ENCODE measurements at places on chromosomes 5 and 9.

- peak; percentile 47 for DNase-seq
These were observed 285.1 kb downstream of the DNAH5 start for GRCh38 chr5:13659391-13659790.

DNA sequence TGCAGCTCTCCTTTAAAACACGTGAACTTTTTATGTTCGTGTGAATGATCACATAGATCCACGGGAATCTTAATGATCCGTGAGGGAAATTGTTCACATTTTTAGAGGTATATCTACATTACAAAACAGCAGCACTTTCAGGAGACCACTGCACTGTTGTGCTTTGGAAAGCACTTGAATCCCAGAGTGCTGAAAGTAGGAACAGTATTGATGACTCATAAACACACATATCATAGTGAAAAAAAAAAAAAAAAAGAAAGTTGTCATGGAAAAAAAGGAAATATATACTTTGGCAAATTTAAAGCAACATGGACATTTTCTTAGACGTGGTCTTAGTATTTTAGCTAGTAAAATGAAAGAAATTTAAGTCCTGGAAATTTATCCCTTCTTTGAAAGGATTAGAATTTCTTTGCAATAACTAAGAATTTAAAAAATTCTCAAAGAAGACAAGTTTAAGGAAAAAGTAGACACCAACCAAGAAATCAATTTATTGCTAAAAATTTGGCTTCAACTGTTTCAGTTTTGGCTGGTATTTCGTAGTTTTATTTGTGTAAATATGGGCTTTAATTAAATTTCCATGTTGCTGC lies 55.4 kb downstream of the ADGRV1 start:
- peak; percentile 25 for DNase-seq

- no peak for DNase-seq
These were observed 47.3 kb downstream of the MEGF10 start for GRCh38 chr5:127337876-127338275.

- DNase-seq = peak; percentile 36
These were observed 106.7 kb downstream of the NXNL2 start for GRCh38 chr9:88641456-88642240.

- no peak for DNase-seq
These were observed 32.2 kb downstream of the INVS start for GRCh38 chr9:100131216-100131615.

DNA sequence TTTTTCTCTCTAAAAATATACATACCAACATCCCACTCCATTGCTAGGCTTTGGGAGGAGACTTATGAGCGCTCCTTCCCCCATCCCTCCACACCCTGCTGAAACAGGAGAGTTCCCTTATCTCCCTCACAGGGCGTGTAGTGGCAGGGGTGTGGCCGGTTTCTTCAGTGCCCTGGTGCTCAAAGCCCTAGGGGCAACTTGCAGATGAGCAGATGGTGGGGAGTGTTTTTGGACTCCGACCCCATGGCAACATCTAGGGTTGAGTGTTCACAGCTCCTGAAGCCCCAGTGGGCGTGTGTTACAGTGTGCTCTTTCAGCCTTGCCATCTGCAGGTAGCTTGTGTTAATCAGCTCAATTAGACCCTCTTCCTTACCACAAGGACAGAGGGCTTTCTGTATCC lies 409.5 kb downstream of the MAT2B start:
- no peak for DNase-seq

GRCh38 chr5:147193123-147193522 lies 41.7 kb upstream of the STK32A start:
- DNase-seq = no peak

GRCh38 chr5:91048073-91048472 lies 335.0 kb downstream of the ARRDC3 start:
- no peak for DNase-seq

DNA sequence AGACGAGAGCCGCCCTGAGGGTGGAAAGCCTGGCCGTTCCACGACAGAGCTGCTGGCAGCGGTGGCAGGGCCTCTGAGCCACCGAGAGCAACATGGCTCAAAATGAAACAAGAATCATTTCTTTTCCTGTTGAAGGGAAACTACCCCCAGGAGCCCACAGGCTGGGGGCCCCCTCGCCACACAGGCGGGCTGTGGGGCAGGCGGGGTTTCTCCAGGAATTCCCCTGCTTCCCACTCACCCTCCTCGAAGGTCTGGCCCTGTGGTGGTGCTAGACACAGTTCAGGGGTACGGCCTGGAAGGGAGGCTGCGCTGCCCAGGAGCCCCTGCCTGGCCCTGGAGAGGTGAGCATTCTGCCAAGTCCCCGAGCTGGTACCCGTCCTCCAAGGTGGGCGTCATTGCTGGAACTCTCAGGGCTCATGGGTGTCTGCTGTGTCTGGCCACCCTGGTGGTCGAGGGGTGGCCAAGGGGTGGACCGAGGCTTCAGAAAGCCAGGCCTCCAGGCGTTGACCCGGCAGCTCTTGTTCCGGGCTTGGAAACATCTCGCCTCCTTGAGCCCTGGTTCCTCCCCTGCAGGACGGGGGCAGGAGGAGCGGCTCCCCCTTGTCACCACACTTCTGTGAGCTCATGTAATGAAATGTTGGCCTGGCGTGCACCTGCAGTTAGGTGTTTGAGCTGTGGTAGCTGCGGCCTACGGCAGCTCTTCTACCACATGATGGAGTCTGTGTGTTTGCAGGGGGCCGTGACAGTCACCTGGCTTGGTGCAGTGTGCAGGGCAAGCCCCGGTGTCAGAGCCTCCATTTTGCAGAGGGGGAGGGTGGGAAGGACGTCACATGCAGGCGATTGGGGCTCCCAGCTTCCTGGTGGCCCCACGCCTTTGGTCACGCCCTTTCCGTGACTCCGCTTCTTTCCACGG lies 65.3 kb downstream of the RXRA start:
- DNase-seq = no peak

- no peak for DNase-seq
These were observed 19.9 kb upstream of the LPAR1 start for GRCh38 chr9:111058166-111058565.

DNA sequence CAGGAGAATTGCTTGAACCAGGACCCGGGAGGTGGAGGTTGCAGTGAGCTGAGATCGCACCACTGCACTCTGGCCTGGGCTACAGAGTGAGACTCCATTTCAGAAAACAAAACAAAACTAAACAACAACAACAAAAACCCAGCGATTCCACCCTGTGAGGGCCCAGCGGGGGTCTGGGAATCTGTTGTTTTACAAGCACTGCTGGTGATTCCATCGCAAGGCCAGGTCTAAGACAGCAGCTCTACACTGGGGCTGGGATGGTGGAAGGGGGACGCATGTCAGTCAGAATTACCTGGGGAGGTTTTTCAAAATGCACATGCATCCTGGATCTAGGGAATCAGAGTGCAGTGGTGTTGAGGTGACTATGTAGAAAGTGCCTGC lies 90.9 kb downstream of the ANKRD55 start:
- DNase-seq = no peak

- no peak for DNase-seq
These were observed 13.7 kb upstream of the PPP2R2B start for GRCh38 chr5:146892231-146892630.

DNA sequence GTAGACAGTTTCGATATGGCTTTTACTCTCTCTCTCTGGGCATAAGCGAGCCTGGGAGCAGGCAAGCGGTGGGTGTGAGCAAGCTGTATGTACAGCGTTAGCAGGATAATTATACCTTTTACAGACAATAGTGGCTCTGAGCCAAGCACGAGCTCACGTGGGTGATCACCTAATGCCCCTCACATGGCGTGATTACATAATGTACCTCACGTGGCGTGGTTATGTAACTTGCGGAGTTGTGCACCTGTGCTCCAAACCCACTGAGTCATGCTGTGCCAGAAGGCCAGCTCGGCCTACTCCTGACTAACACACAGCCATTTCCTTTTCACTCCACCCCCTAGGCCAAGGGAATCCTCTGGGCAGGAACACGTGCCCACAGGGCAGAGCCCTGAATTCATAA lies 797.2 kb downstream of the EFNA5 start:
- no peak for DNase-seq

GRCh38 chr5:64682608-64683007 lies 7.7 kb upstream of the SHISAL2B start:
- no peak for DNase-seq

GRCh38 chr9:35205340-35205739 lies 43.5 kb downstream of the UNC13B start:
- DNase-seq = no peak

DNA sequence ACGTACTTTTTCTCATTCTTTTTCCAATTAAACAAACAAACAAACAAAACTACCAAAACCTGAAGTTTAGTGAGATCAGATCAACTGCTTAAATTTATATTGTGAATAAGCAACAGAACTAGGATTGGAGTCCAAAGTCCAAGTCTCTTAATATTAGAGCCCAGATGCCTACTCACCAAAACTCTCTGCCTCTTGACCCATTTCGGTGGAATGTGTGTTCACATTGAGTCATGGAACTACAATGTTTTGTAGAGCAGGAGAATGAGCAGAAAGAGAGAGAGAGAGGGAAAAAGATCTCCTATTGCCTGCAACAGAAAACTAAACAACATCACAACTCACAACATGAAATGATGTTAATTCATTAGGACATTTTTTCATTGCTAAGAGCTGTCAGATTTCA lies 751.1 kb downstream of the TLR4 start:
- DNase-seq = no peak
